CD8-positive, alpha-beta T cell (primary cell): ENCODE measurements at places on chromosomes 4 and X.

GRCh38 chr4:1082215-1083182 lies 30.9 kb downstream of the RNF212 start:
- DNase-seq, result no peak

DNA sequence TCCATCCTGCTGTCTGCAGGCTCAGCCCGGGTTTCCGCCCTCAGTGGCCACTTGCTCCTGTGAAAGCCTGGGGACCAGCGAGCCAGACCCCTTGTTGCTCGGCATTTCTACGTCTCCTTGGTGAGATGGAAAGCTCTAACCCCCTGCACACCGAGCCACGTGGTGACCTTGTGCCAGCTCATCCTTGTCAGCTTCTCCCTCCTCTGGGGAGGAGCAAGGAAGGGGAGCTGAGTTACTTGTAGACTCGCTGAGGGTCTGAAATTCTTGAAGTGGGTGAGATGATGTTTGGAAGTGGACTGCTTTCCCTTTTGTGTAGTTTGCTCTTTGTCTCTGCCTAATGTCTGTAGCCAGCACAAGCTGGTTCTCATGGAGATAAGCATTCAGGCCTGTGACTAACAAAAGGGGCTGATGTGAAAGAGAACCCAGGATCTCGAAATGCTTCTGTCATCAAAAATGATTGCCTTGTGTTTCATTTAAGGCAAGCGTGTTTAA lies 29.3 kb downstream of the RGS12 start:
- DNase-seq, result no peak

- no peak for DNase-seq
These were observed 26.0 kb upstream of the ANXA3 start for GRCh38 chr4:78525559-78525958.

DNA sequence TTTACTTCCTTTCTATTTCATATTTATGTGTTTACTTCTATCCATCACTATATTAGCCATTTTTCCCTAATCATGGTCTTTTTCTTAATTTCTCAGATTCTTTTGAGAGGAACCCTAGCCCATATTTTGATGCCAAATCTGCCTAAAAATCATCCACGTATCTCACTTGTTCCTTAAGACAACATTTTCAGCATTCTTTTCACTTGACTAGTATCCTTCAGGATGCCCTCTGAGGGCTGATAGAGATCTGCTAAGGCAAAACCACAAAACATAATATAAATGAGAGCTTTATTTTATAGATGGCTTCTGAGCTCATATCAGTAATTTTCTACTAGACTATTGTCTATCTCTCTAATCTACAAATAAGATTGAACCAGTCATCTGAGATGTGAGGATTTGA lies 341.9 kb downstream of the GPM6A start:
- DNase-seq, result no peak

- no peak for DNase-seq
These were observed 34.7 kb upstream of the PLAC1 start for GRCh38 chrX:134692990-134693389.

DNA sequence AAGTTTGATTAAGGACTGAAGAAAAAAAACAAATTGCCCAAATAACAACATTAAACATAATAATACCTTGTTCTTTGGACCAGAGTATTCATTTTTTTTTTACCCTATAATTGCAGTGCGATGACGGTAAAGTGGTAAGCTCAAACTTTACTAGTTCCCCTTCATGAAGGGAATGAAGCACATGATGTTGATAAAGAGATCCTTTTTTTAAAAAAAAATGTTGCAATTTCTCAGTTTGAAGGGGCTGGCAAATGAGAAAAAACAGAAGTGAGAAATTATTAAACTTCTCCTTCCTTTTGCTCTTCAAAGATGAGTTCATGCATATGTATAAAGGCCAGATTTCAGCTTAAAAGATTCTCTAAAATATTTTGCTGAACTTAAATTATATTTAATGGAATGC lies 231.7 kb downstream of the C4orf33 start:
- DNase-seq, result no peak

- no peak for DNase-seq
These were observed 61.3 kb upstream of the CASK start for GRCh38 chrX:41984628-41985027.

- no peak for DNase-seq
These were observed 646.0 kb upstream of the FAM241A start for GRCh38 chr4:111499291-111499690.

DNA sequence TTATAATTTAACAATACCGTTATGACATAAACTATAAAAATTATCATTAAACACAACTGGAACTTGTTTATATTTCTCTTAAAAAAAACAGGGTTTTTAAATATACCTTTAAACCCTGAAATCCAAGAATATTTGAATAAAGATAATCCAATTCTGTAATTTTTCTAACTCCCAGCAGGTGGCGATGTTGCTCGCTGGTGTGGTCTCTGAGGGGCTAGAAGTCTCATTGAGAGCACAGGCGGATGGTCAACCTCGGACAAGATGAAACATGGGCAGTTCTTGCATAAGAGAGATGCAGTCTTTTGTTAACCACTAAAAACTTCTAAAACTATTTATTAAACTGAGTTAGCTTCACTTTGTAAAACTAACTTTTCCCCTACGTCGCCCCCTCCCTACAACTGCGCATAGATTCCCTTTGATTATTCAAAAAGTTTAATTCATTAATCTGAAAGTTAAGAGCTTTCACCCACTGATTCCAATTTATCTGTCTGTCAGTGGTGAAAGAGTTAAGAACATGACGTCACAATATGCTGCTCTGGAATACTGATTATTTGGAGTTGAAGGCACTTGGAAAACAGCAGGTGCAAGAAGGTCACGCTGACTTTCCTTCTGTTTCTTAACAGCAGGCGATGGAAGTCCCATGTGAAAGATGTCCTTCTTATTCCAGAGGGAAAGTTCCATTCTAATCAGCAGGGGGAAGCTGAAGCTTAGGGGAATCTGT lies 29.5 kb downstream of the DMP1 start:
- DNase-seq, result no peak

GRCh38 chrX:7372825-7373525 lies 225.0 kb upstream of the PUDP start:
- DNase-seq, result no peak

GRCh38 chr4:62544428-62544827 lies 1344.3 kb downstream of the ADGRL3 start:
- DNase-seq, result no peak
